ENCODE measurements at places on chromosomes 3 and 15.
A peak's percentile ranks its signal among the peaks of the same experiment; 100 is the strongest.

GRCh38 chr3:128416578-128417211, 50.0 kb downstream of the DNAJB8 start:
- no peak for DNase-seq

GRCh38 chr3:55488398-55489055, 1.4 kb upstream of the WNT5A start:
- peak; percentile 81 for DNase-seq

DNA sequence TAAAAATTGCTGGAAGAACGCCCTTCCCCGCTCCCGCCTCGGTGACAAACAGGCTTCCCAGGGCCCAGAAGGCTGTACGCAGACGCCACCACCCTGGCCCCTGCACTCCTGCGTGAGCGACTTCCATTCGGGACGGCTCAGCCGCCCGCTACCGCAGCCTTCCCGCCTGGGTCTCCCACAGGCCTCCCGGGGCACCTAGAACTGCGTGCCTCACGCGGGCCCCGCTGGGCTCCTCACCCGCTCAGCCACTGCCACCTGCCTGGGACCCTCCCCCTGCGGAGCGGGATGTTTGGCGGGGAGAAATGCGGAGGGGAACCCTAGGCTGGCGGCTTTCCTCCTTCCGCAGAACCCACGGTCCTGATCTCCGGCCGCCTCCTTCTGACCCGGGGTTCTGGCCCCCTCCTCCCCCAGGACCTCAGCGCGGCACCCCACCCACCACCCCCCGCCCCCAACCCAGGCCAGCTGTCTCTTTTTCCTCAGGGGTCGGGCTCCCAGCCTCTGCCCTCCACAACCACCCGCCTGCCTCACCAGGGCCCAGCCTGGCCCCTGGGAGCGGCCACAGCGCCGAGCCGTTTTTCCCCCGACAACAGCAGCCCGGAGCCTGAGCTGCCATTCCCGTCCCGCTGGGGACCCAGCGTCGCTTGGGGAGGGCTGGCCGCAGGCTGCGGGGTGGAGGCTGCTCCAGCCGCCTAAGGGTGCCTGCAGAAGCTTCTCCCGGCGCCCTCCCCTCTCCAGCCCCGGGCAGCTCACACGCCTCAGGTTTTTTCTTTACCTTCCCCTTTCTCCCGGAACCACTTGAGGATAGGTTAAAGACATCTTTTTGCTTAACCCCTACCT, 27.6 kb upstream of the RAB7A start:
- no peak for DNase-seq

GRCh38 chr15:63374686-63375520, 6.7 kb downstream of the CA12 start:
- peak; percentile 49 for DNase-seq

DNA sequence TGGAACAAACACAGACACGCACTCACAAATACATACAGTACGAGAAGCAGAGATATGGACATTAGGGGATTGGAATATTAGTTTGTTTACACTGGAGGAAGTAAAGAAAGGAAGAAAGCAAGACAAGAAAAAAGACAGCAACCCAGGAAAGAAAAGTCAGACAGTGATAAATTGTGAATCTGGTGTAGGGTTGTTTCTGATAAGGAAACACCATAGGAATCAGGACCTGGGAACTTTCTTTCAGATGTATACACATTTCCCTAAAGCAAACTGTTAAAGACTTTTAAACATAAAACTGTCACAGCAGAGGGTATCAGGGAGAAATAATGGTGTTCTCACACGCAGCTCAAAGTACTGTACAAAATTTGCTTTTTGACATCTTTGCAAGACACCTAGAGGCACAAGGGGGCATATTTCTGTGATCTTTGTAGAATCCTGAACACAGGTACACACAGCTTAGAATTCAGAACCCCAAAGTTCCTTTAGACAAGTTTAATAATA, 153.7 kb downstream of the TUSC7 start:
- DNase-seq, result no peak

DNA sequence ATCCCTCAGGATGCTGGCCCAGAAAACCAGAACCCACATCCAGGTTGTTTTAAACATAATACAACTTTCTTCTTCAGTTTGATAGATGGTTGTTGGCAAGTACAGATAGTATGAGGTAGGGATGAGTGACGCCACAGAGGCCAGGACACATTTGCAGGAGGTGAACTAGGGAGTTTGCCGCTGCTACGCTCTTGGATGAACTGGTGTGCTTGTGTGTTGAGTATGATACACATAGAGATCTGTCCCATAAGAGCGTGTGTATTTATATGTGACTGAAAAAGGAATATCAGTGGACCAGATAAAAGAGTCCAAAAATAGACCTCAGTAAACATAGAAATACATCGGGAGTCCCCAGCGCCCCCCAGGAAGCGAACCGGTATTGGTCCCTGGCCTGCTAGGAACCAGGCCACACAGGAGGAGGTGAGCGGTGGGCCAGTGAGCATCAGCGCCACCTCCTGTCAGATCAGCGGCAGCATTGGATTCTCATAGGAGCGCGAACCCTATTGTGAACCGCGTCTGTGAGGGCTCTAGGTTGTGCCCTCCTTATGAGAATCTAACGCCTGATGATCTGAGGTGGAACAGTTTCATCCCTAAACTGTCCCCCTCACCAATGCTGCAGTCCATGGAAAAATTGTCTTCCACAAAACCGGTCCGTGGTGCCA, 98.1 kb downstream of the LRRK1 start:
- no peak for DNase-seq

DNA sequence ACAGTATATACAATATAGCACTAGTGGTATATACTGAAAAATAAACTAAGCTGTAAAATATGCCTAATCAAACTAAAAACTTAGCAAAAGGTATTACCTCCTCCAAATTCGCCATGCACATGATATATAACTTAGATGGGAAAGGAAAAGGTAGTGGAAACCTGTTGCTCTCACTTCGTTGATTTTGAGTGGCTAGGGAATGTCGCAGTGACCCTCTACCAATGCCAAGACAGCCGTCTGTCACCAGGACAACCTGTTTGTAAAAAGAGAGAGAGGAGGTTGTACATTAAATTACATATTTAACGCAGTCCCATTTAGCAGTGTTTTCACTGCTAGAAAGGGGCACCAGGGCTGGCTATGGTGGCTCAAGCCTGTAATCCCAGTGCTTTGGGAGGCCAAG, 11.3 kb downstream of the INTS14 start:
- no peak for DNase-seq

DNA sequence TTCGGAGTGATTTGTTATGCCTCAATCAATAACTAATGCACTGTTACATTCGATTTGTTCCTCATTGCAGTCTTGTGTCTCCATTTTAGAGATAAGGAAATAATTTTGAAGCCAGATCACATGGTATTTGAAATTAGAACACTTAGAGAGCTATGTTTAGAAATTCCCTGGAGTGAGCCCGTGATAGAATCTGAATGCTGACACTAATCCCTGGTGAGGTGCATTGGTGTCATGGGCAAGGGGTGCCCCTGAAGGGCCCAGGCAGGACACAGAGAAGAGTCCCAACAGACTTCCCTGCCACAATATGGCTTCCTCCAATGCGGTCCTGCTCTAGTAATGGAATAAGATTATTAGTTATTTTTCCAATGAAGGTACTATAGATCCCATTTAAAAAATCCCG, 223.0 kb downstream of the NR2F2 start:
- DNase-seq, result no peak

DNA sequence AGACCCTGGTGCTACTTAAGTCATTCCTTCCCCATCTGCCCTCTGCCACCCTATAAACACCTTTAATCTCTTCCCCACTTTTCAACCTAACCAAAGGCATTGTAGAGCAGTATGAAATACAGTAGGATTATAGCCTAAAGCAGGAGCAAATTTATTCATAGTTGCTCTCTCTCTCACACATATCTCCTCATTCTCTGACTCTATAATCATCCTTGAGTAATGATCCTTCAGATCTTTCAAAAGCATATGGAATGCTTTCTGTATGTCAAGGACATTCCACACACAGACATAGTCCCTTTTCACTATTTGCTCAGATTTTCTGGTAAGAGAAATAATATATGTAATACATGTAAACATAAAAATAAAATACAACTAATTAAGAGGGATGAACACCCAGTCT, 54.1 kb downstream of the TRPC1 start:
- DNase-seq, result no peak

DNA sequence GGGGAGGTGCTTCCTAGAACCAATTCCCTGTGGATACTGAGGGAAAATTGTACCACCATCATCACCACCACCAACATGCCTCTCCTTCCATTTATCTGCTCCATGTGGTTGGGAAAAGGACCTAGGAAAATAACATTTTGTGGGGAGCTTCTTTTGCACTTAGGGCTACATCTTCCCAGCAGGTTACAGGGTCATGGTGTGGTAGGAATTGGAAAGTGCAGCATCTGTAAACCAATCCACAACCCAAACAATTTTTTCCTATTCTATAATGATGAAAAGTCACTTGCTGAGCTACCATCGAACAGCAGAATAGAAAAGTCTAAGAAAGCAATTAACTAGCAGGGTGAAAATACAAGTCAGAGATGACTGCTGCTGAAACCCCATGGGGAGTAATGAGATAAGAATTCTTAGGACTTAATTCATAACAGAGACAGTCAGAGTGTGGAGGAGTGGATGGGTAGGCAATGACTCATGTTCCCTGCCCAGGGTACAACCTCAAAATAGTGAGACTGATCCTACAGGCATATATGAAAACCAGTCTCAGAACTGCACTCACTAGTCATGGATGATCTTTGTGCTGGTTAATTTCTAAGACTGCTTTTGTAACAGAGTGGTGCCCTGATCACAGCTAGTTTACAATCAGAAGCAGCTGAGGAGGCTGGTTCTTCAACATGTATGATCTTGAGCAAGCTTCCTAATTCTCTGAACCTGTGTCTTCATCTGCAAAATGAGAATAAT, 38.1 kb upstream of the LEKR1 start:
- DNase-seq, result peak; percentile 79

GRCh38 chr3:105752791-105753415, 115.9 kb downstream of the CBLB start:
- DNase-seq, result no peak

- no peak for DNase-seq
Measured at GRCh38 chr3:56782906-56783305, 18.8 kb downstream of the ARHGEF3 start.

DNA sequence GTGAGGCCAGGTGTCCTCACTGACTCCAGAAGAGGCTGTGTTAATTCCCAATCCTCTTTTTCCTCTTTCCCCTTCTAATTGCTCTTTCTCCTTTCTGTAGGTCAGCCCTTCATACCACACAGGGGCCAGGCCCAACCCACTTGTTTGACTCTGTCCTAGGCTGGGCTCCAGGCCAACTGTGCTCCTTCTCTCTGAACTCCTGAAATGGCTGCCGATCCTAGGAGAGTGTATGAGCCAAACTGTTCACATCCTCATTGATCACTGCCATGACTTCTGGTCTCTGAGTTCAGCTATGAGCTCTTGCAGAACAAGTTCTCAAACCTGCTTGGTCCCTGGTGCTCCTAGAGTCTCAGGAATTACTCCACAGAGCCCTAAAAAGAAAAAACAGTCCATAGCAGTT, 145.1 kb downstream of the VGLL4 start:
- no peak for DNase-seq

DNA sequence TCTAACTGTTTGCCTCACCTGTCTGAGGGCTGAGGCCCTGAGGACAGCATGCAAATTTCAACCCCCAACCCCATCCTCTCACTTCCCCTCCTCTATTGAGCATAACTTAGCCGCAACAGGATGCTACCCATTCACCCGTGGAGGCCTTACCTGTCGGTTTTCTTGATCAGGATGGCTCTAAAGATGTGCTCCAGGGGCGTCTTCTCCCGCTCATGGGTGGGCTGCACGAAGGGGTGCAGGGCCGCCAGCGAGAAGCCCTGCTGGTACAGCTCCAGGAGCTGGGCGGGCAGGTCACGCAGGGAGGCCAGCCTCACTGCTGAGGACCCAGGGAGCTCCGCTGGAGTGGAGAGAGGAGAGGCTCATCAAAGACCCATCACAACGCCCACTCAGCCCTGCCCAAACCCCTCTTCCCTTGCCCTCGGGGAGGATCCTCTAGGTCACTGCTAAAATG, 79.8 kb downstream of the RFTN1 start:
- DNase-seq, result no peak

GRCh38 chr3:73772076-73772886, 147.5 kb upstream of the PDZRN3 start:
- DNase-seq, result no peak

DNA sequence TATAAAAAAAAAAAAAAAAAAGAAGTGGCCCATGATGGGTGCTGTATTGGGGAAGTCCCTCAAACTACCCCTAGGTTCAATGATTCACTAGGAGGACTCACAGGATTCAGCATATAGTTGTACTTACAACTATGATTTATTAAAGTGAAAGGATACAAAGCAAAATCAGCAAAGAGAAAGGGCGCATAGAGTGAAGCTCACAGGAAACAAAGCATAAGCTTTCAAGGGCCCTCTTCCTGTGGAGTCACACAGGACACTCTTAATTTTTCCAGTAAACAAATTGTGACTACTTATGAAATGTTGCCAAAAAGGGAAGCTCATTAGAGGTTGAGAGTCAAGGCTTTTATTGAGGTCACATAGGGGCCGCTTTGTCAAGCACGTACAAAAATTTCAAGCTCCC, 153.7 kb upstream of the GAP43 start:
- no peak for DNase-seq

DNA sequence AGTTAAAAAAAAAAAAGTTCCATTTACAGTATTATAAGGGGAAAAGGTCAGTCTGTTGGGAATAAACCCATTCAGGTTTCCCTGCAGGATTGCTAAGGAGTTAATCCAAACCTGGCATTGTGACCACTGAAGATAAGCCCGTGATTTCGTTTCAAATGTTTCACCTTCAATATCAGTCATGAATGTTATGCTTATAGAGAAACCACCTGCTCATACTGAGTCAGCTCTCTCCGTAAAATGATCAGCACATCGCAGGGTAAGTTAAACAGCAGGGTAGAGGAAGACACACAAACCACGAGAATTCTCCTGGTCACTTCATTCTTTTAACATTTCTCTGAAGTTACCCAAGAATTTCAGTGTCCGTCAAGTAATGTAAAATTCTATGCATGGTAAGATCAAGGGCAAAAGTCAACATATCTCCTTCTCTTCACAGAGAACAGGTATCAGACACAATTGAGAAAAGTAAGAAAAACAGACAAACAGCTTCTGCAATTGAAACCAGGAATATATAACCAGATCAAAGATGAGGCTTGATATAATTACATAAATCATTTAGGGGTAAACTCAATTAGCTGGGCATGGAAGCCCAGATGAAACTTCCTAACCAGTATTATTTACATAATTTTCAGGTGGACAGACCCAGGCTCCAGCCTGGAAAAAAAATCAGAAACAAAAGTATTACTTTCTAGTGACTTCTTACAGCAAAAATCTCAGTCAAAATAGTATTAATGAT, 67.6 kb upstream of the ARHGEF3 start:
- DNase-seq, result peak; percentile 2

GRCh38 chr15:96066852-96067495, 263.5 kb upstream of the NR2F2 start:
- no peak for DNase-seq

DNA sequence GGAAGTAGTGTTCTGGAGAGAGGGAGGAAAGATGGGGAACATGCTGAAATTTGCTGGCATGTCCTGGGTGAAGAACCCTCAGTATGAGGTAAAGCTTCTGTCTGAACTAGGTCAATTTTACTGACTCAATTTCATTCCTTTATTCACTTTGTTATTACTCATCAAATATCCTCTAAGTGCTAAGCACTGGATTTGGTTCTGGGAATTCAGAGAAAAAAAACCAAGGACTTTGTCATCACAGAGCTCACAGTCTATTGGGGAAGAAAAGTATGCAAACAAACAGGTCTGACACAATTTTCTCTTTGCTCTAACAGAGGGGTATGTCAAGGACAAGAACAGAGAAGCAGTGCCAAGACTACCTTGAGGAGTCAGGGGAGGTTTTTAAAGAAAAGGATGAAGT, 68.0 kb downstream of the TFG start:
- no peak for DNase-seq

- peak; percentile 72 for DNase-seq
Measured at GRCh38 chr3:100063929-100064461, 50.3 kb downstream of the FILIP1L start.
